ENCODE measurements at places on chromosomes 5 and 9.

DNA sequence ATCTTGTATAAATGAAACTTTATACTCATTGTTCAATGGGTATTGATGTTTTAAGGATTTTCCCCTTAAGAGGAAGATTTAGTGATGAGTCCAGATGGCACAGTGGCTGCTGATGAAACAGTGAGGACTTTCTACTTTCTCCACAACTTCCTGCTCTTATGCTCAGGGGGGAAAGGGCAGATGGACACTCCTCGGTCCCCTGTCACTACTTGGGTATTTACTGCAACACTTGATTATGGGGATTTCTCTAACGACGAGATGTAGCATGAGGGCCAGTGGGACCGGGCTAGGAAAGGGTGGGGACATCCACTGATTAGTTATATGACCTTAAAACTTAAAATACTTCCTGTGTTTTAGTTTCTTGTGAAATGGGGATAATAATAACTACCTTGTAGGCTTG is 146.1 kb upstream of the HMHB1 start:
- no peak for DNase-seq

GRCh38 chr5:1110307-1111240 is 1.3 kb downstream of the SLC12A7 start:
- no peak for DNase-seq

DNA sequence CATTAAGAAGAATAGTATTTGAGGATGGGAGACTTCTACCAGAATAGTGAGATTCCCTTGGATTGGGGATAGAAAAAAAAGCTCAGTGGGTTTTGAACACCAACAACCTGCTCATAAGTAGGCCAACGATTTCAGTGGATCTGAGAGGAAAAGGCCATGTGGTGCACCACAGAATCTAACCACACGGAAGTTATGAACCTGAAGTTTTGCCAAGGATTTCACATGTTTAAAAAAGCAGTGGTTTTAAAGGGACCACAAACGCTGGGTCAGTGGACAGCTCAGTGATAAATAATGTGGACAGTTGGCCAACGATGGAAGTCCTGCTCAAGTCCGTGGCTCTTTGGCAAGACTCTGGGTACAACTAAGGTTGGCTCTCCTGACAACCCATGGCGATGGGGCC is 107.2 kb upstream of the TXNDC8 start:
- no peak for DNase-seq

DNA sequence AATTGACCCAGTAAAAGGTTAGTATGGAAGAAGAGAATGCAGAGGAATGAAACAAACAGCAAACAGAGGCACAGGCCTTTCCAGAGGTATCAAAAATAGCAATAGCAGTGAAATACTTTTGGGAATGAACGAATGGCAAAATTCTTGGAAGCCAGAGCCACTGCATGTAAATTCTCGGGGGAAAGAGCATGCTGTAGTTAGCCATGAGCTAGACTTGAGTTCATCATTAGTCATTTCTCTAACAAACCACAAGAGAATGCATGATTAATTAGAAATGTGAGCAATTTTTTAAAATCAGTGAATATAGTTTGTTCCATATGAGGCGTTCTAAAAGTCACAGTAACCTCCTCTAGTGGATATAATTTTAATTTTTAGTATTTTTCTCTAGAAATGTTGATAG is 170.3 kb upstream of the PRR16 start:
- DNase-seq, result no peak

DNA sequence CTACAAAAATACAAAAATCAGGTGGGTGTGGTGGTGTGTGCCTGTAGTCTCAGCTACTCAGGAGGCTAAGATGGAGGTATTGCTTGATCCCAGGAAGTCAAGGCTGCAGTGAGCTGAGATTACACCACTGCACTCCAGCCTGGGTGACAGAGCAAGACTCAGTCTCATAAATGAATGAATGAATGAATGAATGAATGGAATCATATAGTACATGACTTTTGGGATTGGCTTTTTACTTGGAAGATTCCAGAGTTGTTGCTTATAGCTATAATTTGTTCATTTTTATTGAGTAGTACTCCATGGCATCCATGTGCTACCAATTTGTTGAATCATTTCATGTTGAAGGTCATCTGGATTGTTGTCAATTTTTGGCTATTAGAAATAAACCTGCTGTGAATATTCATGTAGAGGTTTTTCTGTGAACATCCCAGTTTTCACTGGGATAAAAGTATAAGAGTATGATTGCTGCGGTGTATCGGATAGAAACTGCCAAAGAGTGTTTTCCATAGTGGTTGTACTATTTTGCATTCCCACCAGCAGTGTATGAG is 19.9 kb downstream of the ERBIN start:
- DNase-seq, result no peak

DNA sequence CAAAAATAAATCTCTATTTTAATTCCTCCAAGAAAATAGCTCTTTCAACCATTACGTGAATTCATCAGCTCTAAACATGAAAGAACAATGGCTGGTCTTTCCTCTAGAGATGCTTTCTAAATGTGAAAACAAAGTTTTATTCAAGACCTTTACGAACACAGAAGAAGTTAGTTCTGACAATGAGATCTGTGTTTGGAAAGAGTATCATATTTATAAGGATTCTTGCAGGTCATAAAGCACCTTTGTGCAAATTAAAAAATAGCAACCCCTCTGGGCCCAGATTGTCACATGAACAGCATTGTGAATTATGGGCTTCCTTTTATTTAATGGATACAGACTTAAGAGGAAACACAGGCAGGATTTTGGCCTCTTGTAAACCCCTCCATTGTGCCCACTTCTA is 17.7 kb upstream of the FTMT start:
- no peak for DNase-seq

- no peak for DNase-seq
Measured at GRCh38 chr5:91416491-91416890, 33.4 kb upstream of the ARRDC3 start.

GRCh38 chr5:164020116-164020515 is 514.7 kb downstream of the MAT2B start:
- no peak for DNase-seq

- no peak for DNase-seq
Measured at GRCh38 chr5:83306572-83307241, 164.8 kb upstream of the VCAN start.

DNA sequence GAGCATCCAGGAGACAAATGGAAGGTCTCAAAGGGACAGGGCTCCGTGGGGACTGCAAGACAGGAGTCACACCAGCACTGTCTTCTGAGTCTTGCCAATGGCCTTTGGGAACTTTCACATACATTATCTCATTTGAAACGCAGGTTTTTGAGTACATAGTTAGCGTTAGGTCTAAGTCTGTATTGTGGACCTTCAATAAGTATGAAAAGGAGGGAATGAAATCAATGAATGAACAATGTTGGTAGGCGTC is 442 bp upstream of the DCTN4 start:
- DNase-seq, result no peak

- DNase-seq, result no peak
Measured at GRCh38 chr9:98881836-98882568, 61.7 kb upstream of the COL15A1 start.

All from stimulated activated CD8-positive, alpha-beta memory T cell treated with anti-CD3 and anti-CD28 coated beads, Interleukin-7, amount 100 ng/mL, for 24 hours (primary cell).